ENCODE measurements at places on chromosomes 5 and 9. TPM values are rescaled to one million over a fixed set of nuclear protein-coding genes. Genes with fewer than 3 reads are reported as not detected.

SPATA9 gene
- total RNA-seq = not detected

C9 gene
- total RNA-seq = not detected

NDUFA8 gene
- 48.3 TPM for total RNA-seq

GALNT12 gene
- 14.3 TPM for total RNA-seq

NUDT12 gene
- total RNA-seq = 2.7 TPM

NRG2 gene
- total RNA-seq = 0.11 TPM

EQTN gene
- total RNA-seq = not detected

LVRN gene
- total RNA-seq = 0.29 TPM

PGM5 gene
- not detected for total RNA-seq

SLC6A7 gene
- not detected for total RNA-seq

RAB3C gene
- total RNA-seq = not detected

DDX4 gene
- not detected for total RNA-seq

THBS4 gene
- 2.5 TPM for total RNA-seq

LMX1B gene
- total RNA-seq = not detected

IRGM gene
- 1.4 TPM for total RNA-seq

CAPSL gene
- total RNA-seq = 0.43 TPM

FREM1 gene
- total RNA-seq = not detected

SLC46A2 gene
- not detected for total RNA-seq

PCDHB7 gene
- not detected for total RNA-seq

ARL14EPL gene
- total RNA-seq = not detected

TAF9 gene
- total RNA-seq = 68.8 TPM

MARVELD2 gene
- 0.29 TPM for total RNA-seq

PDE8B gene
- not detected for total RNA-seq

BAAT gene
- total RNA-seq = not detected

PAEP gene
- total RNA-seq = not detected

IFNA13 gene
- not detected for total RNA-seq

TSSK1B gene
- total RNA-seq = not detected

DND1 gene
- 3.2 TPM for total RNA-seq

SLC27A6 gene
- total RNA-seq = not detected

ERCC6L2 gene
- total RNA-seq = 34.7 TPM

FOXB2 gene
- not detected for total RNA-seq

DMRTA1 gene
- total RNA-seq = not detected

FAT2 gene
- total RNA-seq = not detected

KCNV2 gene
- not detected for total RNA-seq

SLC28A3 gene
- total RNA-seq = 0.31 TPM

KIF20A gene
- 51.4 TPM for total RNA-seq

TEX48 gene
- total RNA-seq = not detected

GDNF gene
- total RNA-seq = not detected

QSOX2 gene
- total RNA-seq = 21.5 TPM

ZNF474 gene
- not detected for total RNA-seq

OSMR gene
- not detected for total RNA-seq
